Left renal cortex interstitium (tissue), 4 donors: ENCODE measurements at places on chromosomes 13 and 19.

GRCh38 chr19:46471811-46472543, 614 bp upstream of the PNMA8A start:
- DNase-seq: no peak

- no peak for DNase-seq
Measured at GRCh38 chr19:15479391-15480345, at the start of gene PGLYRP2. PGLYRP2 (minus strand) TSS chr19:15479501; CDS start chr19:15479371, 130 bp downstream.

GRCh38 chr13:103224804-103225203, 158.6 kb upstream of the SLC10A2 start:
- DNase-seq: no peak

GRCh38 chr13:95381212-95381527, 79.9 kb upstream of the ABCC4 start:
- no peak for DNase-seq

DNA sequence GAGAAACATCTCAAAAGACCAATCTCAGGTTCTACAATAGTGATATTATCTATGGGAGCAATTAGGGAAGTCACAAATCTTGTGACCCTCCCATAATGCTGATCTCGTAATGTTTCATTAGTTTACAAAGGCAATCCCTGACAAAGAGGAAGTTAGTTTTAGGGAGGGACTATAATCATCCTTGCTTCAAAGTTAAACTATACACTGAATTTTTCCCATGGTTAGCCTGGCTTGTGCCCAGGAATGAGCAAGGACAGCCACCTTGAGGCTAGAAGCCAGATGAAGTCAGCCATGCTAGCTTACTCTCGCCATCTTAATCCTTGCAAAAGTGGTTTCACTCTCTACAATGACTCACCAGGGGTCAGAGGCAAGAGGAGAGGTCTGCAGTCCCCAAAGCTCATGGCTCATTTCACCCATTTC, 5.4 kb downstream of the CEACAM3 start:
- no peak for DNase-seq

GRCh38 chr13:42420304-42420703, 148.4 kb downstream of the AKAP11 start:
- DNase-seq: no peak

DNA sequence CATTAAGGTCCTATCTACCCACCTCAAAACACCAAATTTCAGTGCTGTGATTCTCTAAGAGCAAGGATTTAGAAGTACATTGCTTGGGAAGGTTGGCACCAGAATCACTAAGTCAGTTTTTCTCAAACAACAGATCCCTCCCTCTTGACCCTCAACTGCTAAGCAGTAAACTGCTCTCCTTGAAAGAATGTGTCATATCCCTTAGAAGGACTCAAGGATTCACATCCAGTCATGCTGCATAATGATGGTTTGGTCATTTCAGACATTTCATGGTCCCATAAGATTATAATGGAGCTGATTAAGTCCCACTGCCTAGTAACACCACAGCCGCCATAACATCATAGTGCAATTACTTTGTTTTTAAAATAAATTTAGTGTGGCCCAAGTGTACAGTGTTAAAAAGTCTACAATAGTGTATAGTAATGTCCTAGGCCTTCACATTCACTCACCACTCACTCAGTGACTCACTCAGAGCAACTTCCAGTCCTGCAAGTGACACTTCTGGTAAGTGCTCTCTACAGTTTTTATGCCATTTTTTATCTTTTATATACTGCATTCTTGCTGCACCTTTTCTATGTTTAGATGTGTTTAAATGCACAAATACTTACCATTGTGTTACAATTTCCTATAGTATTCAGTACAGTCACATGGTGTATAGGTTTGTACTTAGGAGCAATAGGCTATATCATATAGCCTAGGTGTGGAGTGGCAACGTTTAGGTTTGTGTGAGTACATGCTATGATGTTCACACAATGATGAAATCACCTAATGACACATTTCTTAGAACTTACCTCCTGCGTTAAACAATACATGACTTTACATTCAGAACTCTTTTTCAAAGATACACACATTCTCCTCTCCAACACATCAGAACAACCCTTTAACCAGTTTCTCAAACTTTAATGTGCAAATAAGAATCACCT, 15.7 kb upstream of the CCDC169 start:
- no peak for DNase-seq

DNA sequence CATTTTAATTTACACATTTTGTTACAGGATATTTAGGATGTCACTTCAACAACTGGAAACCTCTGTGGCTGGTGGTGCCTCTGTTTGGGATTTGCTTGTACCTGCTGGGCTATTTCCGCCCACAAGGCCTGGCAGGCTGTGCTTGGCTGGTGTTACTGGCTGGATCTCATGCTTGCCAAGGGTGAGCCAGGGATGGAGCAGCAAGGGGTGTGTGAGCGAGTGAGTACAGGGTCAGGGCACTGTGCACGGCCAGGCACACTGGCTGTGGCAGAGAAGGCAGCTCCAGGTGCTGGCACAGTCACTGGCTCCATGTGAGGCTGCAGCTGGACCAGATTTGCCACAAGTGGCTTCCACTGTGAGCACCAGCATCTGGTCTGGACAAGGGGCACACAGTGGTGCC, 1254.8 kb downstream of the SLITRK5 start:
- DNase-seq: no peak
